CD4-positive, alpha-beta T cell (primary cell): ENCODE measurements at places on chromosomes 11 and 22. TPM values are rescaled to one million over a fixed set of nuclear protein-coding genes. Genes with fewer than 3 reads are reported as not detected.

Gene PATE1
- total RNA-seq, result not detected

Gene RFPL1
- total RNA-seq, result not detected

Gene DEAF1
- total RNA-seq, result 79.6 TPM

Gene ENTHD1
- 0.47 TPM for total RNA-seq

Gene SLC22A6
- not detected for total RNA-seq

Gene NUCB2
- total RNA-seq, result 73.0 TPM

Gene MIF
- 226 TPM for total RNA-seq

Gene FHIP1B
- 26.7 TPM for total RNA-seq

Gene NLRX1
- 5.4 TPM for total RNA-seq

Gene RAB3IL1
- total RNA-seq, result not detected

Gene CDKN1C
- total RNA-seq, result 1.9 TPM

Gene C22orf15
- 0.84 TPM for total RNA-seq

Gene IFITM10
- total RNA-seq, result 1.7 TPM

Gene APOL5
- total RNA-seq, result not detected

Gene SYNGR1
- 0.44 TPM for total RNA-seq

DNA sequence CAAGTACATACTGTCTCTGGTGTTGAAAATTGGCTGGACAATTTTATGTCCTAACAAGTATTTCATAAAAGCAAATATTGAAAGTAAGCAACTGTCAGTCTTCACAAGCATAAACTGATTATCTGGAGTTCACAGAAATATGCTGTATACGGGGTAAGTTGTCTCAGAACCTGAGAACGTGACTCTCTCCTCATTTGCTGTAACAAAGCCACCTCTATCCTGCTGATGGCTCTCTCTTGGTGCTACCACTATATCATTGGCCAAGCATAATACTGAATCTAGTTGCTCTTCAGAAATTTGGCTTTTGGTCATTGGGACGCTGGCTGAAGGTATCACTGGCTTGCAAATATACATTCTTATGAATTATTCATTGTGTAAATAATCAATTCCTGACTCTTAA is 1078.0 kb downstream of the LRRC4C start:
- no peak overlapping the region for H3K27ac ChIP-seq
- no peak overlapping the region for H3K4me3 ChIP-seq
- DNase-seq, result no peak
- H3K36me3 ChIP-seq, result no peaks in the 10 kb centered on the region
- H3K27me3 ChIP-seq, result no peaks in the 10 kb centered on the region
- no peaks in the 10 kb centered on the region for H3K4me1 ChIP-seq

GRCh38 chr11:2220173-2220771 is 48.7 kb upstream of the TH start:
- peaks cover 18% of the 10 kb centered on the region for H3K4me1 ChIP-seq
- H3K27me3 ChIP-seq, result peaks cover 8% of the 10 kb centered on the region
- DNase-seq, result no peak
- no peak overlapping the region for H3K4me3 ChIP-seq
- H3K27ac ChIP-seq, result no peak overlapping the region
- no peaks in the 10 kb centered on the region for H3K36me3 ChIP-seq

DNA sequence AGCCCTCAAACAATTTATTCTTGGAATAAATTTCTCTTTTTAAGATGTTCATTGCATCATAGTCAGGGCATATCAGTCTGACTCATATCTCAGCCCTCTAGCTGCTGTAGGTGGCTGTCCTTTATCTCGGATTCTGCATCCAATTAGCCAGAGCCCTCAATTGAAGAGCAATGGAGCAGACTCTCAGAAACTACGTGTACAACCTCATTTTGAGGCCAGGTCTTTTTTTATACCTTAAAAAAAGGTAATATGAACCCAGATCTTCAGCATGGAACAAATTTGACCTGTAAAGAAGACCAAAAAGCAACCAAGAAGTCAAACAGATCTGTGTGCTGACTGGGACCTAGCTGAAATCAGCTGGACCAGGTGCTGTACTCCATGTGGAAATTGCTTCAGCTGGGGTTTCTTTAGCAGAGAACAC is 8.7 kb downstream of the OR52A5 start:
- H3K27me3 ChIP-seq, result no peaks in the 10 kb centered on the region
- H3K4me3 ChIP-seq, result no peak overlapping the region

- no peak overlapping the region for H3K27ac ChIP-seq
- no peaks in the 10 kb centered on the region for H3K36me3 ChIP-seq
- peaks cover 7% of the 10 kb centered on the region for H3K4me1 ChIP-seq
- H3K27me3 ChIP-seq, result no peaks in the 10 kb centered on the region
- H3K4me3 ChIP-seq, result no peak overlapping the region
Observed at GRCh38 chr11:46597609-46598219, 3.9 kb upstream of the AMBRA1 start.

DNA sequence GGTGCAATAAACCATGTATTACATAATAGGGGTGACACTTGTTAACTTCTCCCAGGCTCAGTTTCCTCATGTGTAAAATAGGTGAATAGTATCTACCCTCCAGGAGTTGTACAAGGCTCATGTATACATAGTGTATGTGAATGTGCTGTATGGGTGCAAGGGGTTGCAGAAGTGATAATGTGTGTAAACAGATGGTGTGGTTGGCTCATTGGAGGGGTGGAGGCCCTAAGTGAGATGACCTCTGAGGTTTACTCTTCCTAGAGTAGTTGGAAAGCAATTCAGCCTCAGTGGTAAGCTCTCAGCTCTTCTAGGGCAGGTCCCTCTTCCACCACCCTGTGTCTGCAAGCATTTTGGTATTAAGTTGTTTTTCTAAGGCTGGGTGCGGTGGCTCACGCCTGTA is 102.4 kb downstream of the PTPRJ start:
- H3K36me3 ChIP-seq, result peaks cover 3% of the 10 kb centered on the region
- H3K4me1 ChIP-seq, result peaks cover 32% of the 10 kb centered on the region
- H3K27me3 ChIP-seq, result no peaks in the 10 kb centered on the region
- no peak overlapping the region for H3K27ac ChIP-seq

- peak within 1 kb of the TSS; percentile 86 for H3K4me3 ChIP-seq
- H3K4me1 ChIP-seq, result peaks cover 54% of the 10 kb centered on the region
- H3K27me3 ChIP-seq, result no peaks in the 10 kb centered on the region
- H3K27ac ChIP-seq, result peak within 1 kb of the TSS; percentile 66
- H3K36me3 ChIP-seq, result no peaks in the 10 kb centered on the region
Observed at GRCh38 chr11:44726283-44727113, at the start of gene TSPAN18. TSS of gene TSPAN18 (plus strand) at chr11:44726962. CDS start at chr11:44906417, 179,455 bp downstream.

GRCh38 chr11:60899046-60899936 is 7.1 kb downstream of the PRPF19 start:
- H3K27me3 ChIP-seq, result no peaks in the 10 kb centered on the region
- H3K36me3 ChIP-seq, result peaks cover 96% of the 10 kb centered on the region
- H3K4me3 ChIP-seq, result no peak overlapping the region
- H3K4me1 ChIP-seq, result peaks cover 11% of the 10 kb centered on the region
- no peak overlapping the region for H3K27ac ChIP-seq
- no peak for DNase-seq

DNA sequence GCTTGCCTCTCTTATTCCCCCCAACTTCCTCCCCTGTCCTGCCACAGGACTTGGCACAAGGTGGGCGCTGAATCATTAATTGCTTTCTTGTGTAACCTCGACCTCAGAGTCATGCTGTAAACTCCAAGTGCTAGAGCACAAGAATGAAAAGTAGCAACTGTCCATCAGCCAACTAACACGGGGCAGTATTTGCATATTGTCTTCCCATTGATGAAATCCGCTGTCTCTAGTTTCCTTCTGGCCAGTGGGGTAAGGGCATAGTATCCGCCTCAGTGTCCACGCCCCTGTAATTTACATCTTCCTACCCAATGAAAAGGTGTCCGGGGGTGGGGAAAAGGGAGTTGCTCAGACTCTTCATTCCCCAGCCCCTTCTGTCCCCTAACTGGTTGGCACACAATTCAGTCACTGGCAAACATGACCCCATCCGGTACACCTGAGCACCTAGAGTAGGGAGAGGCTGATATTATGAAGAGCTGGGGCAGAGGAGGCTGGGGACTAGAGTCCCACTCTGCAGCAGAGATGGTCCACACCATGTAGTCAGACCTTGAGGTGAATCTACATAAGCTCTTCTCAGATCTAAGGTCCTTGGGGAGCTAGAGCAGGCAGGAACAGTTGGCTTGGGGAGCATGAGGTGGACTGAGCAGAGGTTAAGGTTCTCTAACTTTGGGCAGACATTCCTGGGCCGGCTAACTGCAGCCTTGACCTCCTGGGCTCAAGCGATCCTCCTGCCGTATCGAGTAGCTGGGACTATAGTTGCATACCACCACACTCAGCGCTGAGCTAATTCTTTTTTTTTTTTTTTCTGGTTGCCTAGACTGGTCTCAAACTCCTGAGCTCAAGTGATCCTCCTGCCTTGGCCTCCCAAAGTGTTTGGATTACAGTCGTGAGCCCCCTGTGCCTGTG is 6.8 kb upstream of the GGA1 start:
- H3K36me3 ChIP-seq, result no peaks in the 10 kb centered on the region
- H3K4me3 ChIP-seq, result no peak overlapping the region
- no peak overlapping the region for H3K27ac ChIP-seq
- DNase-seq, result no peak

GRCh38 chr22:26811647-26811992 is 154.2 kb downstream of the MIAT start:
- H3K27me3 ChIP-seq, result no peaks in the 10 kb centered on the region
- no peaks in the 10 kb centered on the region for H3K4me1 ChIP-seq
- no peak overlapping the region for H3K27ac ChIP-seq
- no peak for DNase-seq
- H3K4me3 ChIP-seq, result no peak overlapping the region

DNA sequence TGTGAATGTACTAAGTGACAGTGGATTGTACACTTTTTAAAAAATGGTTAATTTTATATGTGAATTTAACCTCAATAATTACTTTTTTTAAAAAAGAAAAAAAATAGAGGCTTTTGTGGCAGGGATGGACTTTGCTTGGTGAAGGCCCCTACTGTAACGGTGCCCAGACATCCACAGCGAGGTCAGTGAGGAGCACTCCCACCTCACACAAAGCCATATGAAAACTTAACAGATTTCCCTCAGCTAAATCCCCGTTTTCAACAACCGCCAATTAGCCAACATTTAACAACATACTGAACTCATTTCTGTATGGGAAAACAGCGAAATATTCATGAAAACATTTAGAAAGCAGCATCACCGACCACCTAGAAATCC is 642 bp upstream of the C11orf58 start:
- no peaks in the 10 kb centered on the region for H3K27me3 ChIP-seq
- peak overlapping the region; percentile 94 for H3K27ac ChIP-seq
- peak overlapping the region; percentile 78 for H3K4me3 ChIP-seq
- no peak for DNase-seq
- peaks cover 8% of the 10 kb centered on the region for H3K36me3 ChIP-seq
- H3K4me1 ChIP-seq, result peaks cover 35% of the 10 kb centered on the region

DNA sequence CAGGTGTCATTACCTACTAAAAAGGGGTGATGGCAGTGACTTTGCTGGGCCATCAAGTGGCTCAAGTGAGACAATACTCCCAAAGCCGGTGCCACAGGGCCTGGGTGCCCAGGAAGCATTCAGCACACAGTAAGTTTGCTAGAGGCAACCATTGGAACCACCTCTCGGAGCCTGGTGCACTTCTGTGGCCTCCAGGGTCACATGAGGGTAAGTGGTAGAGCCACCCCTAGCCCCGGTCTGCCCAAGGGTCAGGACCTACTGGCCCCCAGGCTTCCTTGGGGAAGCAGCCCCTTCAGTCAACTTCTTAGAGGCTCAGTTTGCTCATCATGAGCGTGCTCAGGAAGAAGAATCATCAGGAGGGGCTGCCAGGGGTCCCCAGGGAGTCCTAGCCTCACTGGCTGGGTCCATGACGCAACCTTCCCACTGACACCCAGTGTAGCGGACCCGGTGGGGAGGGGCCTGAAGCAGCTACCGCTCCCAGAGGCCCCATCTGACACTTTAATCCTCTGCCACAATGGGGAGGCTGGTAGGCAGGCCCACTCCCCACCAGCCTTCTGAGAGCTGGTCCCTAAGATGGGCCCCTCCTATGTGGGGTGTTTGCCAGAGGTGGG is 17.5 kb upstream of the RASL10A start:
- no peak overlapping the region for H3K27ac ChIP-seq
- no peaks in the 10 kb centered on the region for H3K27me3 ChIP-seq
- H3K4me1 ChIP-seq, result no peaks in the 10 kb centered on the region
- DNase-seq, result no peak
- peaks cover 71% of the 10 kb centered on the region for H3K36me3 ChIP-seq

DNA sequence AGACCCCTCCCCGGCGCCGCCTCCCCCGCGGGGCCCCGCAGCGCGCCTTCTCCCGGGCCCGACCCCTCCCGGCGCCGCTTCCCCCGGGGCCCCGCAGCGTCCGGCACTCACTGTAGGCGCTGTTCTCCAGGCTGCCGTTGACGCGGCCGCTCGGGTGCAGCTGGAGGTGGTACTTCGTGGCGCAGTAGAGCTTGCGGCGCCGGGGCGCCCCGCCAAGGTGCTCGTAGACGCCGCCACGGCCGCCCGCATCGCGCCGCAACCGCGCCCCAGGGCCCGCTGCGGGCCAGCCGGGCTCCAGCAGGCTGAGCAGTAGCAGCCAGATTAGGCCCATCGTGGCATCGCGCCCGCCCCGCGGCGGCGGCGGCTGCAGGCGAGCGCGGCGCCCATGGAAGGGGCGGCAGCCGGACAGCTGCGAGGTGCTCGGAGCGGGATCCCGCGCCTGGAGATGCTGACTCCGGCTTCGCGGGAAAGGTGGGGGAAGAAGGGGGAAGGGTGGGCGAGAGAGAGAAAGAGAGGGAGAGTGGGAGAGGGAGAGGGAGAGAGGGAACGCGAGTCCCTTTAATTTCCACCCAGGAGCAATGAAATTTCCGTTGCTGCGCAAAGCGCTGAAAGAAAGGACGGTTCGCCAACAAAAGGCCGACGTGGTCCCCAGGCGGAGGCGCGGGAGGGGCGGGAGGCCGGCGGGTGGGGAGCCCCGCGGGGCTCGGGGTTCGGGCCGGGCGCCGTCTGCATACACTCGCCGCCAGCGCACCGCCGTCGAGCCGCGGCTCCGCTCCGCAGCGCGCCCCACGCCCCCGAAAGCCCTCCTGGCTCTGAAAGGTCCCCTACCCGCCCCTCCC is at the start of gene FGF3:
TSS of gene FGF3 (minus strand) at position 814 of the 839 bp plus-strand sequence. CDS start at position 331, 483 bp downstream.
- no peaks in the 10 kb centered on the region for H3K36me3 ChIP-seq
- no peak within 1 kb of the TSS for H3K27ac ChIP-seq
- peaks cover 19% of the 10 kb centered on the region for H3K27me3 ChIP-seq
- no peaks in the 10 kb centered on the region for H3K4me1 ChIP-seq
- no peak for DNase-seq

GRCh38 chr11:120001178-120002090 is 136.5 kb downstream of the TRIM29 start:
- no peaks in the 10 kb centered on the region for H3K27me3 ChIP-seq
- H3K4me3 ChIP-seq, result no peak overlapping the region
- no peak for DNase-seq
- H3K4me1 ChIP-seq, result no peaks in the 10 kb centered on the region
- H3K36me3 ChIP-seq, result no peaks in the 10 kb centered on the region
- H3K27ac ChIP-seq, result no peak overlapping the region

DNA sequence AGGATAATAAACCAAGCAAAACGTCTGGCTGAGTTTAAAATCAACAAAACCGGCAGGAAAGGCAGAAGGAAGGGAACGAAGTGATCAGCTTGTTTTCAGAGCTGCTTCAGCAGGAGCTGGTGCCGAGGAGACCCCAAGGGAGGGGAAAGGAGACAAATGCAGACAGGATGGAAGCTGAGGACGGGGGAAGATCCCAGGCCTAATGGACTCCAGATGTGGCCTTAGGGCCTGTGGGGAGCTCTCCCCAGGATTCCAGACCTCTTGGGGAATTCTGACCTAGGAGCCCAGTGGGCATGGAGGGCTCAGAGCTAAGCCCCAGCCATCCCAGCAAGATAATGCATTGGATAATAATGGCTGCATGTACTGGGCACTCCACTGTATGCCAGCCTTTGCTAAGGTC is 211.4 kb upstream of the NARS2 start:
- no peak overlapping the region for H3K4me3 ChIP-seq
- H3K27me3 ChIP-seq, result no peaks in the 10 kb centered on the region
- H3K36me3 ChIP-seq, result no peaks in the 10 kb centered on the region
- no peak for DNase-seq
- H3K27ac ChIP-seq, result no peak overlapping the region

GRCh38 chr11:33040862-33041453 is 1.6 kb downstream of the TCP11L1 start:
- peaks cover 11% of the 10 kb centered on the region for H3K36me3 ChIP-seq
- no peak for DNase-seq
- H3K27me3 ChIP-seq, result no peaks in the 10 kb centered on the region
